Activated T-helper 1 cell treated with anti-CD3 and anti-CD28 coated beads, Interleukin-2, amount 50 U/mL, for 16 hours (primary cell): ENCODE measurements at places on chromosomes 5 and 9.
A peak's percentile ranks its signal among the peaks of the same experiment; 100 is the strongest.

DNA sequence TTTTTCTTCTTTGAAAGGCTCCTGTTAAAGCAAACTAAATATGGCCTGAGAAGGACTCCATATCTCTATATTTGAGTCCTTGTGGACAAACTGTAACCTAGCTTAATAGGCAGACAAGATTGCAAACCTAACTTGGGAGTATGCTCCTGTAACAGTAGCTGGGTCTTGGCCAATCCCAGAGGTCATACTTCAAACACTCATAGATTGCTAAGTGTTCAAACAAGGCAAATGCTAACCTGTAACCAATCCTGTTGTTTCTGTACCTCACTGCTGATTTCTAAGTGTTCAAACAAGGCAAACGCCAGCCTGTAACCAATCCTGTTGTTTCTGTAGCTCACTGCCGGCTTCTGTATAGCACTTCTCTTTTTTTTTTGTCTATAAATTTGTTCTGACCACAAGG is 50.6 kb upstream of the CLK4 start:
- no peak for DNase-seq

DNA sequence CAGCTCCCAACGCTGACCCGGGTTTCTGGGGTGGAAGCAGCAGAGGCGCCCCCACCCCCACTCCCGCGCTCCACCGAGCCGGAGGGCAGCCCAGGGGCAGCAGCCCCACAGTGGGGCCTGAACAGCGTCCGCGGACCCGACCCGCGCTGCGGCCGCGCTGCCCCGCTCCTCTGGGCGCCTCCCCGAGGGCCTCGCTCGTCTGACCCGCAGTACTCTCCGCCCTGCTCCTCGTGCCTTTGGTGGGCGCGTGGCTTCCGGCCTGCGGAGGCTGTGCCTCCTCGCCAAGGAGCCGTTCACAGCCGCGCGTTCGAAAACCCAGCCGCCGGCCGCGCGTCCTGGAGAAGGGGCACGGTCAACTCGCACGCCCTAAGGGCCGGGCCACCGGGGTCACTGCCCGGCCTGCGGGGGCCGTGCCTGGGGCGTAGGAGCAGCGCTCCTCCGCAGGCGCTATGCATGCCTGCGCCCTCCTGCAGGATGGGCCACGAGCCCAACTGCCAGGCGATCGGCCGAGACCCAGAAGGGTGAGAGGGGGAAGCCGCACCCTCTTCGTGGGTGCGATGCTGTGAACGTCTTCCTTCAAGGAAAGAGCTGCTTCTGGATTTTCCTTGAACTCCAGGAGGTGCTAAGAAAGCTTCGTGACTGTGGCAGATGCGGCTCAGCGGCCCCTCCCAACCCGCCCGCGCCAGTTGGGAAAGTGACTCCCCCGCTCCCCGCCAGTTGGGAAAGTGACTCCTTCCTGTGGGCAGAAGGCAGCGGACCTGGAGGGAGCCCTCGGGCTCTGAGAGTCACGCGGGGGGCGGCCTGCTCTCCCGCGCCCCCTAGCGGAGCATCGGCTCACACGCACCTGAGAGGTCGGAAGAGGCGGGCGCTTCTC is 82.7 kb downstream of the HSD17B3 start:
- DNase-seq: peak; percentile 20

GRCh38 chr5:4576161-4576748 is 563.9 kb upstream of the ADAMTS16 start:
- no peak for DNase-seq

GRCh38 chr5:130112246-130112645 is 208.0 kb downstream of the CHSY3 start:
- no peak for DNase-seq

- DNase-seq: no peak
Measured at GRCh38 chr9:72041775-72042194, 18.6 kb downstream of the C9orf57 start.

GRCh38 chr5:178297751-178298150 is 65.1 kb upstream of the PHYKPL start:
- DNase-seq: no peak

DNA sequence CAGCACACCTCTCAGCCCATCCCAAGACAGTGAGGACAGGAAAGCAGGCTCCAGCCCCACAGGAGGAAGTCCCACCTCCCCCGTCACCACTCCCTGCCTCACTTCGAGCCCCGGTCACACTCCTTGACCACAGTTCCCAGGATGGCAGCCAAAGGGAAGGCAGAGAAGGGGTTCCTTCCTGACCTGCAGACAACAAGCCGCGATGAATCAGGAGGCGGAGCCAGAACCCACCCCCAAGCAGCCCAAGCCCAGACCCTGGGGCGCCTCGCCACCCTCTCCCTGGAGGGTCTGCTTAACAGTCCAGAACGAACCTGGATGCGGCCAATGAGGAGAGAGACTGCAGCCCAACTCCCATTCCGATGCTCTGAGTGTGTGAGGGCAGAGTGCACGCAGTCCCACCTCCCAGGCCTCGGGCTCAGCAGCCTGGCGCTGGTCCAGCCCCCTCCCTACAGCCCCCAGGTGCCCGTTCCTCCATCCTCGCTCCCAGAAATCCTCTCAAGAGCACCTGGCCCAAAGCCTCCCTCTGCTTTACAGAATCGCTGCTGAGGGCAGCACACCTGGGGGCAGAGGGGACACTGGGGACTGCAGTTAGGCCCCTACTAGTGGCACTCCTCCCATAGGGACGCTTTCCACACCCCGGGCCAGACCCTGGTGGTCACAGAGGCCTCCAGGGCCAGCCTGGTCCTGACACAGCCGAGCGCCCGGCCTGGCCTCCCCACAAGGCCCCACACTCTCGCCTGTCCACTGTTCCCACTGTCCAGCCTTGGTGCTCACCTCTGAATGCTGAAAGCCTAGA is 69.6 kb upstream of the LRRTM2 start:
- DNase-seq: no peak

DNA sequence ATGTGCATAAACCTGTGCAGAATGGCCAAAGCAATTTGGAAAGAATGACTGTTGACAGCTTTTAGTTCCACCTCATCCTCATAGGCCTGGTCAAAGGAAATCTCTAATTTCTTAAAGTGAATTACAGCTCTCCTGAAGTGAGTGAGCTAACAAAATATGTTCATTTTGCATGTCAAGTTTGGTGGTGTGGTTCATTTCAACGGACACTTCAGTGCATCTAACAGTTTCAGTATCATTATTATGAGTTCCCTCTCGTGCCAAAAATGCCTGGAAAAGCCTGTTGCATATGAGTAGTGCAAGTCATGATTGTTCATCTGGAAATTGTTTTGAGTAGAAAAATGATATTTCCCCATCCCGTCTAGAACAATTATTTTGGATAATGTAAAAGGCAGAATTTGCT is 53.2 kb upstream of the HMHB1 start:
- DNase-seq: no peak

DNA sequence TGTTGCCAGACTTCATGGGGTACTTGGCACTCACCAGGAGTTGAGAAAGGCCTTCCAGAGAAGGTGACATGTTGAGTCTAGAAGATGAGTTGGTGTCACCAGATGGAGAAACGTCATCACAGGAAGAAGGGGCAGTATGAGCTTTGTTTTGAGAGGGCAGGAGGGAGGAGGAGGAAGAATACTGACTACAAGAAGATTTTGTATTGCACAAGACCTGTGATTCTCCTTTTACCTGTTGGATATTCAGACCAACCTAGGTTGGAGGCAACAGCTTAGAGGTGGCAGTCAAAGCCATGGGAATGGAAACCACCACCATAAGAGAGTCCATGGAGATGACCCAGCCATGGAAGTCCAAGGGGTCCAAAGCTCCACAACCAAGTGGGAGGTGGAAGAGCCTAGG is 154.2 kb downstream of the TSSK1B start:
- no peak for DNase-seq

- DNase-seq: no peak
Measured at GRCh38 chr5:33781286-33781685, 110.5 kb downstream of the ADAMTS12 start.

DNA sequence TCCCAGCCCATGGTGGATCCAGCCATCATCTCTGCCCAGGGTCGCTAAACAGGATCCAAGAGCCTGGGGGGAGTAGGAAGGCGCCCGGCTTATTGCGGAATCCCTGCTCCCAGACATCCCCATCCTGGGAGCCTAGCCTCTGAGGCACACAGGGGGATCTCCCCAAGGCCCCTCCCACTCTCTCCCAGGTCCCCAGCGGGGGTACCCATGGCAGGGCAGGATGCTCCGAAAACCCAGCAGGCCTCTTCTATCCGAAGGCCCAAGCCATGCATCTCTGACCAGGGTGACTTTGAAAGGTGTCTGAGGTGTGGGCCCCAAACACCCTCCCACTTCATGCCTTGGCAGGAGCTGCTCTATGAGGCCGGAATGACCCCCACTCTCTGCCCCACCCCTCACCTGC is 81.7 kb upstream of the RUFY1 start:
- DNase-seq: no peak

GRCh38 chr9:24502206-24502937 is 43.3 kb downstream of the IZUMO3 start:
- DNase-seq: no peak

GRCh38 chr5:158022393-158022792 is 163.4 kb upstream of the CLINT1 start:
- no peak for DNase-seq

- no peak for DNase-seq
Measured at GRCh38 chr5:163677092-163677491, 171.7 kb downstream of the MAT2B start.

DNA sequence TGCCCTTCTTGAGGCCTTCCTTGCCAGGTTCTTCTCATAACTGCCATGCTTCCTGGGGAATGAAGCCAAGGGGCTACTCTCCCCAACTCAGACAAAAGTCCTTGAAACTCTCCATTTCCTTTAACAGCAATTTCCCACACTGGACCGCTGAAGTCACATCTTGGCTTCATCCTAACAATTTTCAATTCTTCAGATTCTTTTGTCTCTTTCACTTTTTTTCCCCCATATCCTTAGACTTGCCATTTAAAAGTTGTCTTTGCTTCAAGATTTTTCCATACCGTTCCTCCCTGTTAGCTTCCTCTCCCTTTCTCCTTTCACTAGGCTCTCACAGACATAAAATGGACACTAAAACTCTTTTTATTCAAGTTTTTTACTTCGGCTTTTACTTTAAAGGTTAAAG is 93.1 kb upstream of the ITGA1 start:
- no peak for DNase-seq

- no peak for DNase-seq
Measured at GRCh38 chr5:136135536-136135935, 2.9 kb downstream of the SMAD5 start.

DNA sequence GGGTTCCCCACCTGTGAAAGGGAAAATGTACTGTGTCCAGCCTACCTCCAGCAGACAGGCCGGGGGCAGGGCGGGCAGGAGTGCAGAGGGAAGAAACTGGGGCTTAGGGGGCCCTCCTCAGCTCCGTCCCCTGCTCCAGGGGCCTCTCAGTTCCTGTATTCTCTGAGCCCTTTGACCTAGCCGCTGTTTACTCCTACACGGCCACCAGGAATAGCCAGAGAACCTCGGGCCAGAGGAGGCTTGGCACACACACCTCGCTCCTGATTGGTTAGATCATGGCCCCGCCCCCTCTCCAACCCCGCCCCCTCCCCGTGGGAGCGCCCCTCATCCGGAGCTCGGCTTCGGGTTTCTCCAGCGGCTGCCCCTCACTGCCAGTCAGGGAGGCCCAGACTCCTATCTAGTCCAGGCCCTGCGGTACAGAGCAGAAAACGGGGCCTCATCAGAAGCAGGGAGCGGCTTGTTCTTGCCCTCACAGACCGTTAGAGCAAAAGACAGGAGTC is 2.2 kb downstream of the ST6GALNAC6 start:
- DNase-seq: no peak
